ENCODE measurements at places on chromosomes 3 and 15. TPM values are rescaled to one million over a fixed set of nuclear protein-coding genes. Genes with fewer than 3 reads are reported as not detected.

The MAP4 gene
- 285 TPM for polyA plus RNA-seq

The MESP2 gene
- polyA plus RNA-seq = 0.22 TPM

The MYH15 gene
- 0.61 TPM for polyA plus RNA-seq

DNA sequence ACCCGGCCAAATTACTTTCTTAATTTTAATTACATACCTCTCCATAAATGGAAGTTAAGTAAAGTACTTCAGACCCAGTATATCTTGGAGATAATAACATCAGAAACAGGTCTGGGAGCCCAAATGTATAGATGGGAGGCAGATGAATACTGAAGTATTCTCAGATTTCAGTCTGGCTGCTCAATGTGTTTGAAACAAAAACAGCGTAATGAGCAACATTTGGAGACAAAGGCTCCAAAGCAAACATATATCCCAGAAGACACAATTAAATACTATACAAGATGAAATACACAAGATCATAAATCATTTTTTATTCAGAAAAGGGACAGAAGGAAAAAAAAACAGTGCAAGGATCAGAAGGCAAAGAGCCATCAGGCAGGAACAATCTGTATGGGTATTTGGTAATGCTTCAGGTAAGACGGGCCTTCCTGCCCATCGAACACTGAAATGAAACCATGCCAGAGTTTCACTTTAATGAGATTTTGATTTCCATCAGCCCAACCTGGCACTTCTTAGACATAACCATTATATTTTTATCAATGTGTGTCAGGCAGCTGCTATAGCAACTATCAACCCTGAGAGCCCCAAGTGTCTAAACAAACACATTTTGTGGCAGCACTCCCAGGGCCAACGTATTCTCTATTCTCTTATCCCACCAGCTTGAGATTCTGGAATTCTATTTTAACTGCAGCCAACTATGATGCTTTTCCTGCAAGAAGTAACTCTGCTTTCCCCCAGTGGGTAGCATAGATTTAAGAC, 210.8 kb downstream of the STT3B start:
- no peak for DNase-seq

DNA sequence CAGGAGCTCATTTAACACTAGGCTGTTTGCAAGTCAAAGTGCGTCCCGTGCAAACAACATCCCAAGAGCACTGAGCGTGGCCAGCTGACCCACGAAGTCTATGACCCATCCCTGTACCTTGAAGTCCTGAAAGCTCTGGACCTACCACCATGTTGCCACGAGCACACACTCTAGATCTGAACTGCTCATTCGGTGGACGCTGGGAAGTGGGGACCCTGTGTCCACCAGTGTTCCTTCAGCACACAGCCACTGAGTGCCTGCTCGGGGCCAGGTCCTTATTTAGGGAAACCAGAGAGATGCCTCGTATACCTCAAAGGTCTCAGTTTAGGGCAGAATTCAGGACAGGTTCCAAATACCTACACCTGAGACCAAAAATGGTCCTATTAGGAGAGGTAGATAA, 236.9 kb downstream of the XXYLT1 start:
- no peak for DNase-seq

- no peak for DNase-seq
Observed at GRCh38 chr15:71338265-71338664, 223.0 kb downstream of the THSD4 start.

DNA sequence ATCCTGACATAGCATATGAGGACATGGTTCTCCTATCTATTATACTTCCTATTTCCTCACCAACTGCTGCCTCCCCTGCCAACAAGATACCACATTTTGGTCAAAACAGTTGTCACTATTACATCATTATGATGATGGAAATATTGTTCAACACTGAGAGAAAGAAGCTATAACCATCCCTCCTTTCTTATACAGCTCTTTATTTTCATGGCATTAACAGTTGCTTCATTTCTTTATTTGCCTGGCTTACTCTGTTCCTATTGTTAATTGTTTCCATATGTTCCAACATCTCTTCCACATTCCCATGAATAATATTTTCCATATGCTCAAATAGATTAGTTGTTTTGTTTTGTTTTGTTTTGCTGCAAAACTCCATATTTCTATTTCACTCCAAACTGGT, 40.8 kb upstream of the FILIP1L start:
- no peak for DNase-seq

DNA sequence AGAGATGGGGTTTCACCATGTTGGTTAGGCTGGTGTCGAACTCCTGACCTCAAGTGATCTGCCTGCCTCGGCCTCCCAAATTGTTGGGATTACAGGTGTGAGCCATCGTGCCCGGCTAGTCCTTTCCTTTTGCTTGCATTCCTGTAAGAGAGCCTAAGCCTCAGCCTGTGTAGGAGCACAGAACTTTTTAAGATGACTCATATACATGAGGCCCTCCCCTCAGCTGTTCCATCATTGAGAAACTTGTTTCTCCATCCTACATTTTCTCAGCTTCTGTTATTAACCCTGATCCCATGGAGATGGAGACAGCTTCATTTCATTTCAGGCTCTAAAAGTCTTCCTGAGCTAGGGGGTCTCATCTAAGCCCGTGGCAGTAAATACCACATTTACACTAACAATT, 123.3 kb downstream of the PLOD2 start:
- DNase-seq = no peak

The CCRL2 gene
- 0.16 TPM for polyA plus RNA-seq

DNA sequence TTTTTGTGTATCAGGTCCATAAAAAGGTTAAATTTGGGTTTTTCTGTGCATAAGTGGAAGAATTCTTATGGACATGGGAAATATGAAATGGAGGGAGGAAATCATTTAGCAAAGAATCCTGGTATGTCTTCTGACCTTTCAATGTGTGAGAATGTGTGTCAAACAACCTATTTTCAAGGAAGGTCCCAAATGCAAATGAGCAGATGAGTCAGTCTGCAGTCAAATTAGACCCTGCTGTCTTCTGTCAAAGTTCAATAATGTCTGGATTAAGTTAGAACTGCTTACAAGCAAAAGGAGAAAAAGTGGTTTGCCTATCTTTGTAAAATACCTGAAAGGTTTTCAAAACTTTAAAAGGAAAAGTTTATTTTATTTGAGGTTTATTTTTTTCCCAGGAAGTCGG, 15.3 kb downstream of the FBN1 start:
- DNase-seq = no peak

DNA sequence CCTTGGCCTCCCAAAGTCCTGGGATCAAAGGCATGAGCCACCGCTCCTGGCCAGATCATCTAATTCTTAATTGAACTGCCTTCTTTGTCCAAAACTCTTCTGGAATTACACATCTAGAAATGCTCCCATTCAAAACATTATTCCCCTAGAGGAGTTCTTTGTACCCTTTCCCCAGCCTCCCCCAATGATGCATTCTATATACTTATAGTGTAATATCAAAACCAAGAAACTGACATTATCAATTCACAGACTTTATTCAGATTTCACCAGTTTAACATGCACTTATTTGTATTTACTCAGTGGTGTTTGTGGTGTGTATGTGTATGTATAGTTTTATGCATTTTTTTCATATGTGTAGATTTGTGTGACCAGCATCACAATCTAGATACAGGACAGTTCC, 85.0 kb downstream of the PTPRG start:
- DNase-seq = no peak

DNA sequence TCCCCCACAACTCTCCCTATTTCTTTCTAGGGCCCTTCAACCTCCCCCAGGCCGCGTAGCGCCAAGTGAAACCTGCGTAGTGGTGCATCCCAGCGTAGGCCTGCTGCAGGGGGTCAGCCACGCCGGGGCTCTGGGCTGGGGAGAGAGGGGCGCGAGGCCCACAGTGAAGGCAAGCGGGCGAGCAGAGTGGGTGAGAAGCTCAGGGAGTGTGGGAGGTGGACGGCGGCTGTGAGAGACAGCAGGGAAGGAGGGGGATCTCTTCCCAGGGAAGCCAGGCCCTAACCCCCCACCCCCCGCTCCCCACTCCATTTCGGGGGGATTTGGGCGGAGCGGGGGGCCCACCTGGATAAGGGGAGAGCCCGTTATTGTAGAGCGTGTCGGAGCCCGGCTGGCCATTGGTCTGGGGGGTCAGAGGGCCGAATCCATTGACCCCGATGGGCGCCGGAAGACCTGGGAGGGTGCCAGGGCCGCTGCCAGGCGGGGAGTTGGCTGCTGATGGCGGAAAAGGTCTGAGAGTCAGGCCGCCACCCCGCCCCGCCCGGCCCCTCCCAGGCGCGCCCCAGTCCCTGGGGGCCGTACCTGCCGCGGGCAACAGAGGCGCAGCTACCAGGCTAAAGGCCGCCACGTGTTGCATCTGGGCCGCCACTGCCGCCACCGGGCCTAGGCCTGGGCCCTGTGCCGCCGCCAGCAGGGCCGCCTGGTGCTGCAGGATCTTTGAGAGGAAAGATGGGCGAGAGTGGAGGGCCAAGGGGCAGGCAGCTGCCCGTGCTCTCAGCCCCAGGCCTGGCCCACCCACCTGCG, 16.6 kb upstream of the PARP6 start:
- DNase-seq = no peak

The ZNF860 gene
- 0.63 TPM for polyA plus RNA-seq

GRCh38 chr3:8482263-8482662, 19.4 kb upstream of the LMCD1 start:
- DNase-seq = no peak

- DNase-seq = no peak
Observed at GRCh38 chr3:191549357-191549756, 88.4 kb downstream of the PYDC2 start.

The CXCR6 gene
- polyA plus RNA-seq = not detected

The GNAT1 gene
- polyA plus RNA-seq = not detected

GRCh38 chr3:110526777-110527727, 544.6 kb upstream of the NECTIN3 start:
- peak; percentile 81 for DNase-seq

DNA sequence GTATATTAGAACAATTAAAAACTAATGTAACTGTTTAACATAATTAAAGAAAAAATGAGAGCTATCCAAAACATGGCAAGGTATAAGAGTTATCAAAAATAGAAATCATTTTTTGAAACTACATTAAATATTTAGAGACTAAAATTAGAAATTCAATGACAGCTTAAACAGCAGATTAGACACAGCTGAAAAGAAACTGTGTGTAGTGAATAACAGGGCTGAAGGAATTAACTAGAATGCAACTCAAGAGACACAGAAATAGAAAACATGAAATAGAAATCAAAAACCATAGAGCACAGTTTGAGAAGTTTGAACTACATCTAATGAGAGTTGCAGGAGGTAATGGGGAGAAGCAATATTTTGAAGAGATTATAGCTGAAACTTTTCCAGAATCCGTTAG, 59.9 kb upstream of the FBN1 start:
- DNase-seq = no peak

DNA sequence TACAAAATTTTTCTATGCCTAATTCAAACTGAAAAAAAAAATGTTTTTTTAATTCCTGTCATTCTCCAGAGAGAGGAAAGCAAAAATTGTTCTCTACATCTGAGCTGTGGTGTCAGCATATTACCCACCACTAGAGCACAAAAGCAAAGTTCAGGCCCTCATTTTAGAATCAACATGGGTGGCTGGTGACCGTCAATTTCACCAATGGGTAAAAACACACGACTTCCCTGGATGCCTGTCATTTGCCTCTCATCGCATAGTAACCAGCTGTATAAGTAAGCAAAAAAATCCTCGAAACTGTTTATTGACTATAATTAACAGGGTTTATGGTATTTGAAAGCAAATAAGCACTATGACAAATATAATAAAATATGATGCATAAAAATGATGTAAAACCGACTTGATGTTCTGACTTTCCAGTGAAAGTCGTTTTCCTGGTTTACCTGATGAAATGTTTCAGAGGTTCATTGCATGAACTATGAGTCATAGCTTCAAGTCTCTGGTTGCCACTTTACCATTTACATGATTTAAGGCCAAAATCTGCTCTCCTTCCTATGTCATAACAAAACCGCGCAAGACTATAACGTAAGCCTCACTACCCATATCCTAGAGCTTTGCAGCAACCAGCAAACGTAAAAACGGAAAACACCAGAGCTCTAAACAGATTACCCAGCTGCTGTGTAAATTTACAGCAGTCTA, 60.5 kb downstream of the THBS1 start:
- no peak for DNase-seq

DNA sequence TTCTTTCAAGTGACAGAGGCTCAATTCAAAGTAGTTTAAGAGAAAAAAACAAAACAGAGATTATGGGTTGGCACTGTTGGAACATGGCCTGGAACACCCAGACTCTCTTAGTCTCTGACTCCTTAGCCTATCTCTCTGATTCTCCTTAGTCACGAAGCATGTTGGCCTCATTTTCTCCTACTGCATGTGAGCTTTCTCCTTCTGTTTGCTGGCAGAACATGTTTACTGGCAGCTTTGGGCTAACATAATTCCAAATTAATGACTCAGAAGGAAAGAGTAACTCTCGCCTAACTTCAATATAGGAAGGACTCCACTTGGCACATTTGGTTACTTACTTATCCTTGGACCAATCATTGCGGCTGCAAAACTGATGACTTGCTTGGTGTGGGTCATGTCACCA, 21.7 kb upstream of the CCDC39 start:
- no peak for DNase-seq

- no peak for DNase-seq
Observed at GRCh38 chr3:110165370-110165743, 828.0 kb upstream of the DPPA4 start.

The FANCD2 gene
- polyA plus RNA-seq = 5.4 TPM

DNA sequence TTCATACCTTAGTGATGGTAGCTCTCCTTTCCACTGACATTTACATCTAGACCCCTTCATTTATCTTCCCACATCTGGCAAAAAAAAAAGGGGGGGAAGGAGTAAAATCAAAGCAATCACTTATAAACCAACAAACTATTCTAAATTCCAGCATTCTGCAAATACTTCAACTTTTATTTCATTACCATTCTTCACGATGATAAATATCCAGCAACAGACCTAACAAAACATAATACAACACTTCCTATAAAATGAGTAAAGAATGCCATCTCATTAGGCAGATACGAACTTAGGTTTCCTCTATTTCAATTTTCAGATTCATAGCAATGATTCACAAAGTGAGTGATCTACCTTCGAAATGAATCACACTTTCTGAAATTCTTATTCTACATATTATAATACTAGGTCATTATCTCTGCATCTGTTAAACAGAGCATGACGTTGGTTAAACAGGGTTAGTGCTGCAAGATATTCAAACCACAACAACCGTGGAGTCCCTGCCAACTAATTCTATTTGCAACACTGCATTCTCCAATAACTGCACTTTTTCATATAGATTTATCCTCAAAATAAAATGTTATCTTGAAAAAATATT, at the start of gene LRRFIP2:
Gene LRRFIP2 (minus strand): TSS at position 51 of the 595 bp plus-strand sequence. CDS start 25,599 bp downstream, outside the sequence.
- DNase-seq = no peak

DNA sequence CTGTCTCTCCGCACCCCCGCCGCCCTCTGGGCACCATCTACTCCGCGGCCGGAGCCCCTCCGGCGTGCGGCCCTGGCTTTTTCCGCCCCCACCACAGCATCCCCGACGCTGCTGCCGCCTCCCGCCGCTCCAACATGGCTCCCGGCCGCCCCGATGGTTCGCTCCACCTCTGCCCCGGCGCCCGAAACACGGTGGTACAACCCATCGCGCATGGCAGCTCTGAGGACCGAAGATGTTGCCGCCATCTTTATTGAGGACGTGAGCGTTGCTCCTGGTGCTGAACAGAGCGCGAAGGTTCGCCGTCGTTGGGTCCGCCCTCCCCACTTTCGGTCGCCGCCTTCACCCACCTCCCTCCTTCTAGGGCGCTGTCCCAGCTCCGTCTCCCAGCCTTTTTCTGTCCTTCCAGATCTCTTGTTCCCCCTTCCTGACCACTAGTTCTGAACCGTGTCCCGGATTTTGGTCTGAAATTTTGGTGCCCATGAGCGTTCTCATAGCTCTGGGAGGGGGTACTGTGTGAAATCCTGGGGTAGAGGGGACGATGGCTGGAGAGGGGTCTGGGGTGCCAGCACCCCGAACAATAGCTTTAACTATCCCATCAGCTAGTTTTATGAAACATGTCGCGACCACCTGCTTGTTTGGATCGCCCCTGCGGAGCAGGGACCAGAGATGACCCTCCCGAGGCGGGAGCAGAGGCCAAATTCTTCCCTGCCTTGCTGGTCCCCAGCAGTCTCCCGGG, at the start of gene CELSR3:
Gene CELSR3 (minus strand): TSS at position 134 of the 736 bp plus-strand sequence. CDS start 252 bp downstream, outside the sequence.
- peak; percentile 85 for DNase-seq

Data from AG04450 (cell line).